ENCODE measurements at places on chromosomes 2 and 18.

DNA sequence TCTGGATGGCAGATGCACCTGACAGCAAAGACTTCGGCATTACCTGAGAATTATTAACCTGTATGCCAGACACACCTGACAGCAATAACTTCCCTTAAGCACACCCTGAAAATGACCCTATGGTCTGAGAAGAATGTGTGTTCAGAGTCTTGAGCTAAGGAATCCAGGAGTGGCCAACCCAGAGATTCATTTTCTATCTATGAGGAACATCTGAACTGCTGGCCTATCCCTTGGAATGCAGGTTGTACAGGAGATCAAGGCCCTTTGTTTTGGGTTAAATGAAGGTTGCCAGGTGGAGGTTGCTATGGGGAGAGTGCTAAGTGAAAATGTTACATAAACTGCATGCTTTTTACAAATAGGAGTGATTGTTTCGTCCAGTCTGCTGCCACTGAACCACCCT, 200.9 kb upstream of the MEIS1 start:
- DNase-seq: no peak

- DNase-seq: no peak
Observed at GRCh38 chr2:86768189-86768949, 22.3 kb downstream of the CD8A start.

DNA sequence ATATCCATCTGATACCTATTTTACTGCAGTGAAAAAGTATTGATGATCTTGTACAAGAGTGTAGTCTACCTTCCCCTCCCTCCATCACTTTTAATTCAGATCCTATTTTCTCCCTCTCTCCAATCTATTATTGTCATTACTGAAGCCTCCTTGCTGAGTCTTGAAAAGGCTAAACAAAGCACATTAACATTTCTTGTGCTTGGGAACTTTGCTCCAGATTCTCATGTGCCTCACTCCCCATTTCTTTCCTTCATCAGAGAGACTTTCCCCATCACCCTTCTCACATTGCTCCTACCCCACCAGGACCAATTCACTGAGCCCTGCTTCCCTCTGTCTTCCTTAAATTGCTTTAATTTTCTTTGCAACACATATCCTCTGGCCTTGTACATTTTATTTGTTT, 736.2 kb upstream of the GCFC2 start:
- DNase-seq: no peak

DNA sequence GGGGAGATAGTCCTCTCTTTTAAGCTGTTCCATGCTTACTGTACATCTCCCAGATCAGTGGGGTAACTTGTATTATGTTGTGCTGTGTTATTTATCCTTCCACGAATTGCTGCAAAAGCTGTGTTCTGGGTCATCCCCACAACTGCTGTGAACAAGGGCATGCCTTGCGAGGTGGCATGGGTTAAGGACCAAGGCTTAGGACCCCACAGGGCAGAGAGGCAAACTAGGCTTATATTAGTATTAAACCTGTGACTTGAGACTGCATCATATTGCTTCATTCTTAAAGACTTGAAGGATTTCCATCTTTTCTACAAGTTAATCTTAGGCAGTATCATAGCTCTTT, 19.9 kb downstream of the RND3 start:
- no peak for DNase-seq

DNA sequence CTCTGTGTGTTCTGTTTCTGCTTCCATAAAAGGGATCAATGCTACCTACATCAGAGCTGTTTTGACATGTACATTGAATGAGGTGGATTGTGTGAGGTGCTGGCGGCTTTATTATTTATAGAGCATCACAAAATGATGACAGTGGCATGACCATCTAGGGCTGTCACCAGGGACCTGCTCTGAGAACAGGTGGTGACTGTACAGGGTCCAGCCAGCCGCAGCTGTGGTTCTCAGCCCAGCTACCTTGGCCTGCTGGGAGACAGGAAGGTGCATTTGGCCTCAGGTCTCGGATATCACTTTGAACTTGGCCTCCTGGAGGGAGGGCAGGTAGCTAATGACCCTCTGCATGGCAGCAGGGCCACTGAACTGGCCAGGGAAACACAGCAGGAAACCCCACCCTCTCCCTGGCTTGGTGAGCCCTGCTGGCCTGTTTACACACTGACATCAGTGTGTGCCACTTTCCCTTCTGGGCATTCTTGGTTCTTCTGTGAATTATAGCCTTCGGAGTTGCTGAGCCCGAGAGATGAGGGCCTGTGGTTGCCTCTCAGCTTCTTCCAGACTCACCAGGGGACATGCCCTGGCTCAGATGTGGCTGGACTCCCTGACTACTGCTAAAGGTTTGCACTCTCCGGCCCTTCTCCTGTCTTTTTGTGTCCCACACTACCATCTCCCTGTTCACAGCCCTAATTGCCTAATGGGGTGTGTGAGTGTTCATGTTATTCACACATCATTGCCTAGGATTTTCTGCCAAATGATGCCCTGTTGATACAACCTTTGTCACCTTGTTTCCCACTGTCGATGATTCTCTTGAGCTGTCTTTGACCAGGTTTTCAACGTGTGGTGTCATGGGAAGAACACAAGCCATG, 109.2 kb upstream of the RAB12 start:
- no peak for DNase-seq

DNA sequence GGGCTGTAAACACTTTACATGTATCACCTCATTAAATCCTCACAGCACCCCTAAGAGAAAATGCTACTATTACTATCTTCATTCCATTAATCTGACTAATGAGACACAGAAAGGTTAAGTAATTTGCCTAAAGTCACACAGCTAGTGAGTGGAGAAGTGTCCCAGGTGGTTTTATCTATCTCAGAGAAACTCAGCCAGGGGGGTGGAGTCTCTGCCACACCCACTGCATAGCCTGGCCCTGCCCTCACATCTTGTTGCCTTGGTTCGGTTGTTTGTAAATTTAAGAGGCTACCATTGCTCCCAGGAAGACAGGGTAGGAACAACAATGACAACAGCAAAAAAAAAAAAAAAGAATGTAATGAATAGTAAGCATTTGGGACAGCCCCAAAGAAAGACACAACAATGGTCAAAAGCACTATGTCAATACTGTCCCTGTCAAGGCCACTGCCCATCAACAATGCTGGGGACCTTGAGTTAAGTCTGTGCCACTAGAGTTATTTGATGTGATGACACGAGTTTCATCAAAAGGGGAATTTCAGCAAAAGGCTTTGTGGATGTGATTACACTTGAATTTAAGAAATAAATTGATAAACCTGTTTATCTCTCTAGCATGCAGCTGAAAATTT, 17.5 kb downstream of the CYRIA start:
- DNase-seq: no peak

DNA sequence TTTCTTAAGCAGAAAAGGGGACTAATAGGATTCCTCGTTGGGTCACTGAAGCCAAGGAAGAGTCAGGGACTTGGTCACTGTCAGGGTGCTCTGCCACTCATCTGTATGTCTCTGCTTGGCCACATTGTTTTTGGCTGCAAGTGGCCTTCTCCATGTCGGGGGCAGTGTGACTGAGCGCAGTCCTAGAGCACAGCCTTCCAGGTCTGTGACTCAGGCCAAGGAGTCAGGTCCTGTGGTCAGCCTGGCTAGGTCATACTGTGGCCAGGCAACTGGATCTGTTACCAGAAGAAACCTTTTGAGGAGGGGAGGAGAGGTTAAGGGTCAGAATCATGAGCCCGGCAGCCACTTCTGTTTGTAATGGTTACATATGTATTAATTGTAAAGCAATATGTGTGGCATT, 61.3 kb downstream of the GALNT1 start:
- no peak for DNase-seq

DNA sequence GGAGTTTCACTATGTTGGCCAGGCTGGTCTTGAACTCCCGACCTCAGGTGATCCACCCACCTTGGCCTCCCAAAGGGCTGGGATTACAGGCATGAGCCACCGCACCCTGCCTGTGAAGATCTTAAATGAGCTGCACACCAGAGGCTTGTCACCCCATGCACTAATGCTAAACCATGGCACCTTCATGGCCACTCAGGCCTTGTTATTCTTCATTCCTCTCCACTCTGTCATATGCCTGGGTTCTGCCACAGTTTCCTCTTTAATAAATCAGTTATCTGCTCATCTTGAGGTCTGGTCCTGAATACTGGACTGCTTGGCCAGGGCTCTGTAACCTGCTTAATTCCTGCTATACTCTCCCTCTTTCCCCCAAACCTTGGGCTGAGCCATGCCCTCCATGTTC, 303.9 kb upstream of the FBXO11 start:
- no peak for DNase-seq

DNA sequence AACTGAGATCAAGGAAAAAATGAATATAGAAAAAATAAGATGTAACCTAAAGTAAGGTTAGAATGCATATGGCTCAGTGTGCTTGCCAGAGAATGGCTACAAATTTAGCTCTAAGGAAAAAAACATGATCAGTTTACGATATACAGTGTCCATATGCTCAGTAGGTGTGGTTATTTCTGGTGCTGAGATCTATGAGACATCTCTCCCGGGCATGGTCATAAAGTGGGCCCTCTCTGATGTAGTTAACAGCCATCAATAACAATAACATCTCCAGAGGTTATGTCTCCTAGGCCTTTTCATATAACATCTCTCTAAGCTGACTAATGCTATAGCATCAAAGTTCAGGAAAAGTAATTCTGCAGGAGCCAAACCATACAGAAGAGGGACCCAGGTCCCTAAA, 56.3 kb upstream of the UBE2E3 start:
- no peak for DNase-seq

DNA sequence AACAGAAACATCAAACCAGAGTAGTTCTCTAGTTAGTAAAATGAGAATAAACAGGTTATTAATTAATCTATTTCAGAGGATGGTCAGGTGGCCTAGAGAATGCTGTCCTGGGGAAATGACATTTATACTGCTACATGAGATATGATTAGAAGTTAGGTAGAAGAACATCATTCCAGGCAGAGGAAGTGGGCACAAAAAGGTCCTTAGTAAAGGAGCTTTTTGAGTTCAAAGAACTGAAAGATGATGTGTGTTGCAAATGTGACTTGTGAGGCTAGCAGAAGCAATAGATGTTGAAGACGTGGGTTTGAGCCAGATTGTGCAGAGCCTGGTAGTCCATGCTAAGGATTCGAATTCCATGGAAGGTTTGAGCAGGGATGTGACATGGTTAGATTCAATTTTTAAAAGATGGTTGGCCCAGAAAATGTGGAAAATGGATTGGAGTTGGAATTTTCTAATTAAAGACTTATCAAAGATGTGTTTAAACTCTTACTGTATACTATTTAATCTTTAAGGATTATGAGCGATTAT, 34.2 kb downstream of the RAB10 start:
- DNase-seq: no peak

GRCh38 chr2:103792042-103792441, 1030.2 kb downstream of the TMEM182 start:
- no peak for DNase-seq

DNA sequence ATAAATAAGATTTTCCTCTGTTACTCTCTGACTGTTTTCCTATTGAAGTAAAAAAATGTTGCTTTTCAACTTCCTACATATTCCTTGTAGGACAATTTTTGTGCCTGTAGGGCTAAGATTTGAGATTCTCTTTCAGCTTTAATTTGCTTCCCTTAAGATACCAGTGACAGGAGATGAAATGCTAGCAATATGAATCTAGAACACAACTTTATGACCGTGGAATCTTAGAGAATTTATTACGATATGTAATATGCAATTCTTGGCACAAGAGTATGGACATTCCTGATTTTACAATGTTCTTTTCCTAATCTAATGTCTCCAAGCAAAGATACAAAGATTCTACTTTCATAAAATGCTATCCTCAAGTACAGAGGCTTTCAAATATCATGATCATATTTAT, 180.9 kb downstream of the KCNE4 start:
- DNase-seq: no peak

DNA sequence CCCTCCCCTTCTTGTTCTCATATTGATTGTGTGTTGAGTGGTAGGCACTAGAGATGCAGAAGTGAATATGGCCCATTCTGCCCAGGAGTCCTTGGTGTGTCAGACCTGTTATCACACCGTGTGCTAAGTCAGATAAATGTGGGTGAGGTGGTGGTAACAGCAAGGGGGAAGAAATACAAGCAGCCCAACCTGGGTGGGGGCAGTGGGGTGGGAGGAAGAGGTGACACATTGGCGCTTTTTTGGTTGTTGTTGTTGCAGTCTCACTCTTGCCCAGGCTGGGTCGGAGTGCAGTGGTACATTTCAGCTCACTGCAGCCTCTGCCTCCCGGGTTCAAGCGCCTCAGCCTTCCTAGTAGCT, 12.8 kb downstream of the B3GNT2 start:
- DNase-seq: no peak

GRCh38 chr18:44900627-44901026, 219.9 kb downstream of the SETBP1 start:
- DNase-seq: no peak

DNA sequence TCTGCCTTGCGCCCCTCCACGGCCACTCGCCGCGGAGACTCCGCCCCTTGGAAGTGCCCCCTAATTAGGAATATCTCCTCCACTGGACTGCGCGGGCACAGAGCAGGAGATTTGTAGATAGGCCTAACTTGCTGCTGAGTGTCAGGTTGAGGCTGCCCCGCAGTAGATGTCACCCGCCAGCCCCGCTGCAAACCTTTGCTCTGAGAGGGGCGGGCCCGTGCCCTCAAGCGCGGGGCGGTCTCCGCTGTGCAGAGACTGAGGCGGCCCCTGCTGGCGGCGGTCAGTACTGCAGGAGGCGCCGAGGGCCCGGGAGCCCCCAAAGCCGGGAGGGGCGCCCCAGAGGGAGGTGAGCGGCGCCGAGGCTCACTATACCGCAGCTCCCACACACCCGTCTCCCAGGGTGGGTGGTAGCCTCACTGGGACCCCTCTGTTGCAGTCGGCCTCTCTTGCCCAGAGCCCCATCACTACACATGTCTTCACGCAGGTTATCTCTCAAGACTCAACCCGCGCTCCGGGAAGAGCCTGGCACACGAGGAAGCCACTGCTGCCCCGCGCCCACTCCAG, 2.9 kb upstream of the NEURL3 start:
- peak; percentile 79 for DNase-seq

- no peak for DNase-seq
Observed at GRCh38 chr2:164554487-164554886, 66.8 kb downstream of the GRB14 start.

DNA sequence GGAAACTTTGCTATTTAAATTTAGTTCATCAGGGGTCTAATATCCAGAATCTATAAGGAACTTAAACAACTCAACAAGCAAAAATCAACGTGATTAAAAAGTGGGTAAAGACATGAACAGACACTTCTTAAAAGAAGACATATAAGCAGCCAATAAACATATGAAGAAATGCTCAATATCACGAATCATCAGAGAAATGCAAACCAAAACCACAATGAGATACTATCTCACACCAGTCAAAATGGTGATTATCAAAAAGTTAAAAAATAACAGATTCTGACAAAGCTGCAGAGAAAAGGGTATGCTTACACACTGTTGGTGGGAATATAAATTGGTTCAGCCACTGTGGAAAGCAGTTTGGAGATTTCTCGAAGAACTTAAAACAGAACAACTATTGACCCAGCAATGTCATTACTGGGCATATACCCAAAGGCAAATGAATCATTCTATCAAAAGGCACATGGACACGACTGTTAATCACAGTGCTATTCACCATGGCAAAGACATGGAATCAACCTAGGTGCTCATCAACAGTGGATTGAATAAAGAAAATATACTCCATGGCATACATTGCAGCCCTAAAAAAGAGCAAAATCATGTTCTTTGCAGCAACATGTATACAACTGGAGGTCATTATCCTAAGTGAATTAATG, 189.9 kb downstream of the SLC4A10 start:
- no peak for DNase-seq

Data from stimulated activated CD4-positive, alpha-beta T cell treated with anti-CD3 and anti-CD28 coated beads, Interleukin-1b, Interleukin-23, amount 100 ng/mL, for 1 hour (primary cell).